ENCODE measurements at places on chromosomes 6 and 20. TPM values are rescaled to one million over a fixed set of nuclear protein-coding genes. Genes with fewer than 3 reads are reported as not detected.

Gene GPR6
- total RNA-seq: not detected

Gene WFDC10B
- not detected for total RNA-seq

Gene MLIP
- total RNA-seq: not detected

Gene STMND1
- total RNA-seq: not detected

Gene OVOL2
- not detected for total RNA-seq

Gene CCN5
- not detected for total RNA-seq

Gene CGAS
- total RNA-seq: 10.8 TPM

Gene MOG
- not detected for total RNA-seq

Gene KHDRBS2
- total RNA-seq: not detected

All from T-cell (primary cell).